ENCODE measurements at places on chromosomes 2 and 18.

DNA sequence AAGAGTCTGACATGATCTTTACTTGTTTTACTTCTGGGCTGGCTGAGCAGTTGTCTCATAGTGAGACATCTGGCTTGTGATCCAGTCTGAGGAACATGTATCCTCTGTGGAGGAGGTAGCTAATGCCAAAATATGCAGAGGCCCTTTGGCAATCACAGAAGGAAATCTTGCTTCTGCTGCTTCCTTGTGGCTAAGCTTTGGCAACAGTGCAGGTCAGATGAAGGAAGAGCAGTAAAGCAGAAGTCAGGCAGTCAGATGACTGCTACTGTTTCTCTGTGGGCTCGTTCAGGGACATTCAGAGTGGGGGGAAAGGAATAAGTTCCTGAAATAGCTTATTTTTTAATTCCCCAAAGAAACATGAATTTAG is 22.3 kb downstream of the DOK1 start:
- DNase-seq: no peak

DNA sequence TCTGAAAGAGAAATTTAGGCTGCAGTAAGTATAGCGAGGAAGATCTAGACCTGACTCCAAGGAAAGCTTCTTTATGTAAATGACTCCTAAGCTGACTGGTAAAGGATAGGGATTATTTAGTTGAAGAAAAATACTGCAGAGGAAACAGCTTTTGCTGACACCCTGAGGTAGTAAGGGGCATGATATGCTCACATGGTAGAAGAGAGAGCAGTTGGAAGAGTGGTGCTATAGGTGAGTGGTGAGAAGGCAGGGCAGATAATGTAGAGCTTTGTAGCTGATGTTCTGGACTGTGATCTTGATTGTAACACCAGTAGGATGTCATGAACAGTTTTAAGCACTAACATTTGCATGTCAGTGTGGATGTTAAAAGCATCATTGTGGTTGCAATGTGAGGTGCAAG is 639.1 kb upstream of the SLC39A10 start:
- no peak for DNase-seq

- no peak for DNase-seq
Measured at GRCh38 chr18:77985526-77986281, 736.1 kb downstream of the GALR1 start.

DNA sequence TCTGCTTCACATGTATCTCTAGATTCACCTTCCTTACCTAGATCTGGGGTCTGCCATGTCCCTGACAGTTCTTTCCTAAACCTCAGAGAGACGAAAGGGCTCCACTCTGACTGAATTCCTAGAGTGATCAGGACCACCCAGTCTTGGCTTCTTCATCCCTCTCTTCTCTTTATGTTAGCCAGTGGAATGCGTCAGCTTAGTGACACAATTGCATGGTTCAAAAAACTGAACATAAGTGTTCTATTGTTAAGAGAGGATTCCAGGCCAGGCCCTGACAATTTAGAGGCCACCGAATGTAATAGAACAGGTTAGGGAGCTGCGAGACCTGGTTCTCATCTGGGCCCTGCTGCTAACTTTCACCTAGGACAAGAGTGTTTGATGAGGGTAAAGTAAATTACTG is 10.0 kb downstream of the PRELID3A start:
- no peak for DNase-seq

GRCh38 chr2:34121076-34121475 is 522.0 kb upstream of the FAM98A start:
- DNase-seq: no peak

DNA sequence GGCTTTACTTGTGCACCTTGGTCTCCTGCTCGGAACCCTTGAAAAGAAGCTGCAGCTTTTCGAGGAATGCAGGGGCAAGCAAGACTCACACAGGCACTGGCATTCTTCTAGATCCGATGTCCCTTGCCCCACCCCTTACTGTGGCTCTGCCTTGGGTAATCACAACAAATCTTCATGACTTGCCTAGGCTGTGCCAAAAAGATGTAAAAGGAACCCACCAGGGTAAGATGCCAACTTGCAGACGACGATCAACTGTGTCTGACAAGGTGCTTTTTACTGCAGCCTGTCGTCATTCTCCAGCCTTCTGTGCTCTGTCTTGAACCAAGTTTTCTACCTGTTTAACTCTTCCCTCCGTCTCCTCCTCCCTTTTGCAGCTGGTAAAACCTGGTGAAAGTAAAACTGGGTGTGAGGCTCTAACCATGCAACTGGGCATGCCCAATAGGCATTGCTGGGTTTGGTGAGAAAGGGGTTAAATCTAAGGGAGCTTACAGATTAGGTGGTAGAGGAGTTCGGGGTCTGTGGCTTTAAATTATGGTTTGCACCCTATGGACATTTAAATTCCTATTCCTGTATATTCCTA is 909 bp upstream of the NRXN1 start:
- no peak for DNase-seq

GRCh38 chr2:74524005-74524404 is 2.0 kb downstream of the DQX1 start:
- DNase-seq: no peak

DNA sequence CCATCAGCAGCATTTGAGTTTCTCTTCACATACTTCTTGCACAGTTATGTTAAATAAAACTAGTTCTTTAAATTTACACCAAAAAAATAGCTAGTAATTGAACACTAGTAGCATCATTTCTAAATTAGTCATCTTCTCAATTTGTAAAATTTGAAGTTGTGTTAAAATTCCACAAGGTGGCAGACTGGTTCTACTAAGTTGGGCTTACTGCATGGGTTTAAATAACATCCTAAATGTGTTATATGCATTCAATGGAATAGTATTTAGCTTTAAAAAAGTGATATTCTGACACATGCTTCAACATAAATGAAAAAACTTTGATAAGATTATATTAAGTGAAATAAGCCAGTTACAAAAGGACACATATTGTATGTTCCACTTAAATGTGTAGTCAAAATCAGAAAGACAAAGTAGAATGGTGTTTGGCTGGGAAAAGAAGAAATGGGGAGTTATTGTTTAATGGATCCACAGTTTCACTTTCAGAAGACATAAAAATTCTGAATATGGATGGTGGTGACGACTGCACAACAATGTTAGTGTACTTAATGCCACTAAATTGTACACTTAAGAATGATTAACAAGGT is 28.7 kb upstream of the RPRD1A start:
- no peak for DNase-seq

DNA sequence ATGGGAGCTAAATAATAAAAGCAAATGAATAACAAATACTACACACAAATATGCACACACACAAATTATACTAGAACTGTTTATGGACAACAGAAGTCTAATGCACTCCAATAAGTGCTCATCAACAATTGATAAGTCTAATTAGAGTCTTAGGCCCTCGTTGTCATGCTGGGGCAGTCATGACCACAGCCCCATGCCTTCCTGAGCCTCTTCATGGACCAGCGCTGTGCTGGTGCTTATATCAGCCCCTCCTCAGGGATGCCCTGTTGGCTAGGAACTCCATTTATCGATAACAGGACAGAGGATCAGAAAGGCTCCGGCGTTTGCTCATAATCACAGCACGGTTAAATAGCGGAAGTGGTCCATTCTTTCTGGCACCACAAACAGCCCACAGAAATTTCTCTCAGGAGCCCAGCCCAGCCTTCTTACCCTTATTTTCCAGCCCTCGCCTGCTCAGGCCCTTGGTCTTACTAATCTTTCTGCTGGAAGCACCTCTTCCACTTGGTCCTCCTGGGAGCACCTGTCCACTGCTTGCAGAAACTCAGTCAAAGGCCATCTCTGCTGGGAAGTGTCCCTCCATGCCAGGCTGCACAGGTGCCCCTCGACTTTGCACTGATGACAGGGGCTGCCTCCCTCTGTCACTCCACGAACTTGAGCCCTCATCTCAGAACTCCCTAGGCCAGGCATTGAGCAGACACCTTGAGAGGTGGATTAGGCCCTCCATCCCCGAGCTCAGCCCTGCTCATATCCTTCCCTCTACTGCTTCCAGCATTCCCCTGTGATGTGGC is 500.2 kb upstream of the HS6ST1 start:
- no peak for DNase-seq

DNA sequence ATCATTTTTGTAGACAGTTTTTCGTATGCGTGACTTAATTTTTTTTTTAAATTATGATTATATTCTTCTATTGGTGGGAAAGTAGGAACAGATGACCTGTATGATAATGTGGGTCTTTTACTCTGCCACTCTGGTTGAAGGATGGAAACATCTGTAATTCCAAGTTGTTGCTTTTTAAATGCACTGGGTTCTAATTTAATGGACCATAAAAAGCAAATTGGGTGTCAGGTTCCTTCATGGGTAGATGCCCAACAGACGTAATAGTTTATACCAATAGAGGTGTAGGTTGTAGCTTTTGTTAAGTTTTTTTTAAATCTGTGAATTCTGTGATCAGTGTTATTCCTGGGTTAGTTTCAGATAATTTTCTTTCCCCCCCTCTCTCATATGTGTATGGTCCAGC is 117.6 kb downstream of the MAP4K4 start:
- no peak for DNase-seq

- DNase-seq: no peak
Measured at GRCh38 chr18:37452015-37452414, 113.6 kb downstream of the CELF4 start.

DNA sequence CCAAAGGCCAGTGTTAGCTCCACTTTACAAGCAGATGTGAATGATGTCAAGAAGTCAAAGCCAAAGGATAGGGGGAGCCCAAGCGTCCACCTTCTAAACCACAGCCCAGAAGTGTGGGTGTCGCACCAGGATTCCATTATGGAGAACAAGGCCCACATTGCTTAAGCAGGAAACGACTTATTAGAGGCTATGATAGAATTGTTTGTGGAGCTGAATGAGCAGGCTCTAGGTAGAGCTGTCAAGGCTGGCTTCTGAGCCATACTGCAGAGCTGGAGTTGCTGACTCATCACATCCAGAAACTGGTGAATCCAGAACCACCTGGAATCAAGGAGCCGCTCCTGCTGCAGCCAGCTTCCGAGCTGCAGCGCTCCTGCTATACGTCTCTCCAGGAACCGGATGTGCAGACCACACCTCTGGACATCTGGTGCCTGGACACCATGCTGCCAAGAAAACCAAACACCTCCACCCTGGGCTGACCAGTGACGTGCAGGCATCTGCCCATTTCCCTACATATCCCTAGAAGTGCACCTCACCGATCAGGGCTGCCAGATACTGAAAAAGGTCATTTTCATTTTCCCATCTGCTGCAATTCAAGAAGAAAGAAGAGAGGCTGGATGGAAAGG is 6.2 kb upstream of the TWIST2 start:
- DNase-seq: no peak

DNA sequence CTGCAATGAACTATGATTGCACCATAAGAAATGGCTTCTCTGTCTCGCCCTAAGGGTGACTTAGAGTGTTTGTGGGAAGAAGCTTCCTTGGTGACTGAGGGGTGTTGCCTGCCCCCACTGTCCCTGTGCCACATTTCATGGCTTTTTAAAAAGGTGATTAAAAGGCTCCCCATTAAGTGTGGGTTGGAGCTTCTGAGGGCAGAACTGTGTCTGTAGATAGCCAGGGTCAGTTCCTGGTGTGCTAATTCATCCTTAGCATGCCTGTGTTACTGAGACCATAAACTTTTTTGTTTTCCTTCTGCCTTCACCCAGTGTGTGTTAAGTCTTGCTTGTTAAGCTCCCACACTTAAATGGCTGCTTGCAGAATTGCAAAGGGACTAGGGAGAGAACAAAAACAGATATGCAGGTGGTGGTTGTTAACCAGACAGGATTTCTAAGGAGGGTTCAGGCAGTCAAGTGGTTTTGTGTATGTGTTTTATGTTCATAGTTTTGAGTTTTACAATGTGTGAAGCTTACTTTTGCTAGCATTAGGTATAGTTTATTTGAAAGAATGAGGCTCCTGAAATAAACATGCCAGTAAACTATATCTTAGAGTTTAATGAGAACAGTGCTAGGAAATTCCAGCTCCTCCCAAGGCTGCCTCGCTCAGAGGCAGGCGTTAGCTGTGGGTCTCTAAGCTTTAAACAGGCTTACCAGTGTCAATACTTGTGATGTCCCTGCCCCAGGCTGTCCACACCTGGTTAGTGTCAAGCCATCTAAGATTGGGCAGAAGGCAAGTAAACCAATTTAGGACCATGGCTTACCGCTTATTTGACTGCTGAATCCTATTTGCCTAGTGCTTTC is 14.5 kb downstream of the CERS6 start:
- DNase-seq: no peak

GRCh38 chr18:77162580-77162979 is 30.0 kb upstream of the MBP start:
- no peak for DNase-seq

- no peak for DNase-seq
Measured at GRCh38 chr2:30339071-30339470, 107.7 kb downstream of the LBH start.

GRCh38 chr2:67082813-67083212 is 314.3 kb upstream of the ETAA1 start:
- no peak for DNase-seq

DNA sequence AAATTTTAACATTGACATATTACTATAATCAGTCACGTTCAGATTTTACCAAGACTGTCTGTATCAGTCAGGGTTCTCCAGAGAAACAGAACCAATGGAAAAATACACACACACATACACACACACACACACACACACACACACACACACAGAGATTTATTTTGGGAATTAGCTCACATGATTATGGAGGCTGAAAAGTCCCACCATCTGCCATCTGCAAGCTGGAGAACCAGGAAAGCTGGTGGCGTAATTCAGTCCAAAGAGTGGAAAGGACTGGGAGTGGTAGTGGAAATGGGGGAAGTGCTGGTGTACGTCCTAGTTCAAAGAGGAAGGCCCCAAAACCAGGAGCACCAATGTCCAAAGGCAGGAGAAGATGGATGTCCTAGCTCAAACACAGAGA is 166.4 kb downstream of the AKAIN1 start:
- no peak for DNase-seq

- no peak for DNase-seq
Measured at GRCh38 chr18:59094569-59094968, 45.1 kb upstream of the SEC11C start.

GRCh38 chr2:234257859-234258561 is 207.5 kb downstream of the SPP2 start:
- DNase-seq: no peak

- no peak for DNase-seq
Measured at GRCh38 chr2:99374747-99375146, 37.6 kb downstream of the EIF5B start.

DNA sequence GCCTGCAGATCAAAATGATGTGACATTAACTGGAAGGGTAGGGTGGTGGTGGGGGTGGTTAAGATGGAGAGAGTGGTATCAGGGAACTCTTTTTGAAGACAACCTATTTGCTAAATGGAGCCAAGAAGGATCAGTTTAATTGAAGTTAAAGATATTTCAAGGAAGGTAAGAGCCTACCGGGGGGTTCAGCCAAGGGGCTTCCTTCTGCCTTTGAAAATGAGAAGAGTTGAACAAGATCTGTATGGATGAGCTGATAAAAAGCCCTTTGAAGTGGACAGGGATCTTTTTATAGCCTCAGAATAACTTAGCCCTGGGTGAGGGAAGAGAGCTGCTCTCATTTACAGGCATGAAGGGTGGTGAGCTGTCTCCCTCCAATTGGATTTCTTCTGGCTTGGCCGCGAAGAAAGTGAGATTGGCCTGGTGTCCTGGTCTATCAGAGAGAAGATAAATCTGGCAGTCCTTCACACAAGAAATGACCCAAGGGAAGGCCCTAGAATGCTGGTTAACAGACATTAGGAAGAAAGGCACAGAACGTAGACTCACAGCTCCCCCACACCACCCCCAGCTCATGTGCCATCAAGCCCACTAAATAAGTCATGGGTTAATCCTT is 439.8 kb downstream of the TNS1 start:
- DNase-seq: no peak

GRCh38 chr2:64291181-64291580 is 147.0 kb upstream of the PELI1 start:
- DNase-seq: no peak

GRCh38 chr2:222960126-222960525 is 91.9 kb upstream of the KCNE4 start:
- DNase-seq: no peak

GRCh38 chr2:105887256-105887655 is 142.5 kb downstream of the NCK2 start:
- DNase-seq: no peak
